Hematopoietic multipotent progenitor cell treated with erythropoietin and hydrocortisone succinate and interleukin-3 and kit ligand, for 8 days (in vitro differentiated cells): ENCODE measurements at places on chromosomes 7 and 10.

- peak; percentile 74 for DNase-seq
Observed at GRCh38 chr7:25196132-25196896, 32.0 kb downstream of the NPVF start.

- no peak for DNase-seq
Observed at GRCh38 chr10:103648251-103648635, 154.7 kb downstream of the NEURL1 start.

GRCh38 chr10:89805599-89806013 lies 104.2 kb downstream of the KIF20B start:
- no peak for DNase-seq

GRCh38 chr7:80825499-80825898 lies 93.4 kb downstream of the SEMA3C start:
- DNase-seq, result no peak

DNA sequence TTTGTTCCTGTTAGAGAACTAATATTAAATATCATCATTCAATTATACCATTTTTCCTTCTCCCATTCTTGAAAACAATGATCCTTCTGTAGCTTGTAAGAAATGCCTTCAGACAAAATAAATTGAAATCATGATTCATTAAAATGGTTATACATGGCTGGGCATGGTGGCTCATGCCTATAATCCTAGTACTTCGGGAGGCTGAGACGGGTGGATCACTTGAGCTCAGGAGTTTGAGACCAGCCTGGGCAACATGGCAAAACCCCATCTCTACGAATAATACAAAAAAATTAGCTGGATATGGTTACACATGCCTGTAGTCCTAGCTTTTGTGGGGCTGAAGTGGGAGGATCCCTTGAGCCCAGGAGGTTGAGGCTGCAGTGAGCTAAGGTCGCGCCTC lies 13.0 kb downstream of the CD36 start:
- peak; percentile 75 for DNase-seq

DNA sequence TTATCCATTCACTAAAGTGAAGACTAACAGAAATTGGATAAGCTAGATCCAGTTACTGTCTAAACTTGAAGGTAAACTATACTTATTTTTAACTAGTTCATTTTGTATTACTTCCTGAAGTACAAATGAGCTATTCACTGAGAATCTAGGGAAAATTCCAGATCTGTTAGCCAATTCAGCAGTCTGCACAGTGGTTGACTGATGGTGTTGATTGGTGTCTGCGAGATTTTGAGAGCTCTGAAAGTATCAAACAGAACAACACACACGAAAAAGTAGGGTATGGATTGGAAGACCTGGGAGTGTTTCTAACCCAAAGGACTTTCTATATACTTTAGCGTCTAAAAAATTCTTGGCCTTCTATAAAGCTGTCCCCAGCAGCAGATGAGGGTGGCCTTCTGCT lies 33.6 kb upstream of the AGR2 start:
- no peak for DNase-seq

DNA sequence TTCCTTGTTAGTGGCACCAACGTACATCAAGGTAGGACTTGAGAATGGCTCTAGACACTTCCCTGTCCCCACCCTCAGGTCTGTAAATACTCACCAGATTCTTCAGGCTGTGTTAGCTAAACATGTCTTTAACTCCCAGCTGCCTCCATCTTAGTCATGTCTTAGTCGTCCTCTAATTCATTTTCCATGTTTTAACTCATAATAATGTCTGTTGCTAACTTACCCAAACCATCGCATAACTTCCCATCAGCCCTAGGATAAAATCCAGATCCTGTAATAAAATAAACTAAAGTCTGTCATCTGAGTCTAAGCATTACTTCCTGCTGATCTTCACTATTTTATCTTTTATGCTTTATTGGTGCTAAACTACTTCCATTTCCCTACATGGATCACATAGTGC lies 600.0 kb upstream of the CELF2 start:
- DNase-seq, result no peak

DNA sequence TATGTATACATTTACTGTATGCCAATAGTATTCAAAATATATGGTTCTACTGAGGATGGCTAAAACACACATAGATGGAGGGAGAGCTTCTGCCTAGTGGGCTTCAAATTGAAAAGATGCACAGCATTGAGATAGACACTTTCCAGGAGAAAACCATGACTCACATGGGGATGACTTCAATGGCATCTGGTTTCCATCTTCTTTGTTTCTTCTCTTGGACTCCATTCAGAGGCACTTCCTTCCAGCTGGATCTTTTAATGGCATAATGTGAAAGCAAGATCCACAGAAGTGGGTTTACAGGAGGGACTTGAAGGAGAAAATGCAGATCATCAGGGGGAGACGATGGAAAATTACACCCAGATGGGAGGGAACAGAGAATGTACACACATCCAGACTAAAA lies 84.9 kb downstream of the ZNF365 start:
- no peak for DNase-seq

DNA sequence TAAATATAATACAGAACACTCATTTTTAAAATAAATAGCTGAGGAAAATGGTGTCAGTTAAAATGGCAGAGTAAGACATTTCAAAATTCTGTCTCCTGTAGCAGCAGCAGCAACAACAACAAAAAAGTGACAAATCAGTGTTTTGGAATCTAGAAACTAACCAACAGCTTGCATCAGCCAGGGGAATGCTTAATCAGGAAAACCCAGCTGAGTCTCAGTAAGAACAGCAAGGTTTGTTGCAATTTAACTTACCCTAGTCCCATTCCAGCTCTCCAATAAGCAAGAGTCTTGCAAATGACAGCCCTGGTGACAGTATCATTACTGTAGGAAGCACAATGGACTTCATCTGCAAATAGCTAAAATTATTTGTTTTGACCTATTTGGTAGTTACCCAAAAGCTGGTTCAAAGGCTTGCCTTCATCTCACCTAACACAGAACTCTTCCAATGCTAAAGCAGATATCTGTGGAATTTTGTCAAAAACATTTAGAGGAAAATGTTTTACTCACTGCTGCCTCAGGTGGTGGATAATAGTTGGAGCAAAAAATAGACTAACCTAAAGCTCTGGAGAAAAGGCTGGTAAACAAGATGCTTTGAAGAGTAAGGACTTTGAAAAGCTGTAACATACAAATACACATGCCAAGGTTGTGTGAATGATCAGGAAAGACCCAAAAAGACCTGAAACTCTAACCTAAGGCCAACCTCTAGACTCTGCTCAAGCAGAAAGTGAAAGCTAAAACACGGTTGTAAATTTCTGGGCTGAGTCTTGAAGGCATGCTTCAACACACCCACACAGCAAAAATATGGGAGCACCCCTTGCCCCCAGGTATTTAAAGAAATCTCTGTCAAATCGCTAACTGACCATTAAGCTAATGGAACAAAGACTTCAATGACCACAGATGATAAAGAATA lies 9.9 kb upstream of the ARHGAP22 start:
- DNase-seq, result no peak

GRCh38 chr7:141160246-141160860 lies 86.5 kb downstream of the TMEM178B start:
- no peak for DNase-seq

DNA sequence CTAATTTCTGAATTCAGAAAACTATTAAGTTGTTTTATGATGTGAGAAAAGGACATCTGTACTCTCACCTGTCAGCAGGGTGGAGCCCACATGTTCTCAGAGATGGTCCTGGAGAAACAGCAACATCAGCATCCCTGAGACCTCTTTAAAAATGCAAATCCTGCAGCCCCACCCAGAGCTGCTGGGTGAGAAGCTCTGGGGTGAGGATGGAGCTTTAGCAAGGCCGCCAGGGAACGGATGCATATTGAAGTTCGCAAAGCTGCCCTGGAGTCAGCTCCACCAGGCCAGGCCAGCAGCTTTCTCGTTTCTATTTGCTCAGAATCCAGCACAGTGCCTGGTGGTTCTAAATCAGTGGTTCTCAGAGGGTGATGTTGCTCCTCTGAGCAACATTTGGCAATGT lies 49.1 kb downstream of the PRKCQ start:
- no peak for DNase-seq

DNA sequence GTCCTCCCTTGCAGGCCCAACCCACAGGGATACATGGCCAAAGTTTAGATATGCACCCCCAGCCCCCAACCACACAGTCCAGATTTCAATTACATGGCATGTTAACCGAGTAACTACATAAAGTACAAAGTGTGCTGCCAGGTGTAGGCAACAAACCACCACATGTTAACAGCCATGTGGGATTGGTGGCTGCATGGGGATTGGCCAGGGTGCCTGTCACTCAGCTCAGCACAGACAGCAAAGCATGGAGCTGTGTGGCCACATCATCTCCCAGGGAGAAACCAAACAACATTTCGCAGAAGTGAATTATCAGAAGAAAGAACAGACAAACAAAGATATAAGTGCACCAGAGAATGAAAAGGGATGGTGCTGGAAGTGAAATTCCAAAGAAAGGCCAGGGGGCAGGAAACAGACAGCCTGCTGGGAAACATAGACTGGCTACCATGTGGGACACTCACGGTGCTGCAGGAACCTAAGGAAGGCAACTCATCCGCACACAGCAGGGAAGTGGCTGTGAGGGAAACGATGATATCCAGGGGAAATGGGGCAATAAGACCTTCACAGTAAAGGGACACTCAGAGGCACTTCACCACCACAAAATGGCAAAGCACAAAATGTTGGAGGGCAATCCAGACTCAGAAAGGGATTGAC lies 171.2 kb downstream of the PTPRN2 start:
- no peak for DNase-seq

GRCh38 chr7:30193336-30193943 lies 58.7 kb downstream of the MTURN start:
- no peak for DNase-seq

GRCh38 chr10:31011665-31012022 lies 20.0 kb downstream of the ZNF438 start:
- no peak for DNase-seq

- DNase-seq, result no peak
Observed at GRCh38 chr7:116548506-116548905, 23.7 kb downstream of the CAV1 start.

- no peak for DNase-seq
Observed at GRCh38 chr7:126716321-126716720, 536.4 kb downstream of the GRM8 start.

- no peak for DNase-seq
Observed at GRCh38 chr7:27199849-27200760, at the start of gene HOXA13. TSS of gene HOXA13 (minus strand) at chr7:27200091. CDS start at chr7:27200077, 14 bp downstream.

DNA sequence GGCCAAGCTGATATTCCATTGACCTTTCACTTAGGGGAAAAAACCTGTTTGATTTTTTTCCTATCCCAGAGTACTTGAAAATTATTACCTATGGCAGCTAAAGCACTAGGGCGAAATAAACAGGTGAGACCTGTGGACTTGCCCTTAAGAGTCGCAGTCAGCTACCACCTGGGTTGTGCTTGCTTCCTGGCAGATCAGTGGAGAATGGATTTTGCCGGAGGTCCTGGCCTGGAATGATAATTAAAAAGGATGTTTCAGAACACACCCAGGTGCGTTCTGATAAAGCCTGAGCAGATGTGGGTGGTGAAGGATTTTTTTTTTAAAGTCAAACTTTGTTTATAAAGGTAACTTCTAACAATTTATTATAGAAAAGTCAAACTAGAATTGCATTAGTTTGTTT lies 59.1 kb downstream of the AUTS2 start:
- DNase-seq, result no peak

DNA sequence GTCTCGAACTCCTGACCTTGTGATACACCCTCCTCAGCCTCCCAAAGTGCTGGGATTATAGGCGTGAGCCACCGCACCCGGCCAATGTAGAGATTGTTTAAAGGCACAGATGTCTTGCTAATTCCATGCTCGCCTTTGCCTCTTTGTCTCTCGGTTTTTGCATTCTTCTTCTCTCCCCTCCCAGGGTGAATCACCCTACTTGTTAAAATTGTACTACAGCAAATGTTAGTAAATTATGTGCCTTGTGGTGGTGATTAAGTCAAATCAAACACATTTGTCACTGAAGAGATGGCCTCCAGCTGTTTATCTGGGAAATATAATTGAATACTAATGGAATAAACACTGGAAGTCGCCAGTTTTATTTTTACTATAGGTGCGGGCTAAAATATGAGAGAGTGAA lies 384.4 kb upstream of the AUTS2 start:
- no peak for DNase-seq

DNA sequence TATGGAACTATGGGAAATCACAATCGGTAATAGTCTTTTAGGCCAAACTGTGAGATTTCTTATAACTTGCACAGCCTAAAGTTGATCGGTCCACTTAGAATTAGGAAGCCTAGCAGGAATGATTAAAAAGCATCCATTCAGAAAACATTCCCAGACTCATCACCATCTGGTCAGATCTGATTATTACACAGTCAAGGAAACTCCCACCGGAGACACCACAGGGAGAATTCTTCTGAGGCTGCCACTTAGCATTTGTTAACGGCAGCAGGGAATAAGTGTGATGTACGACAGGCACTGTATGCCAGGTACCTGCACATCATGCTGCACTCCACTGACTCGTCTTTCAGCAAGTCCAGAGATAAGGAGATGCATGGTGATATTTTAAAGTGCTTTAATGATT lies 227.6 kb upstream of the STEAP1 start:
- DNase-seq, result no peak

GRCh38 chr10:15189133-15189885 lies 20.8 kb upstream of the NMT2 start:
- no peak for DNase-seq

DNA sequence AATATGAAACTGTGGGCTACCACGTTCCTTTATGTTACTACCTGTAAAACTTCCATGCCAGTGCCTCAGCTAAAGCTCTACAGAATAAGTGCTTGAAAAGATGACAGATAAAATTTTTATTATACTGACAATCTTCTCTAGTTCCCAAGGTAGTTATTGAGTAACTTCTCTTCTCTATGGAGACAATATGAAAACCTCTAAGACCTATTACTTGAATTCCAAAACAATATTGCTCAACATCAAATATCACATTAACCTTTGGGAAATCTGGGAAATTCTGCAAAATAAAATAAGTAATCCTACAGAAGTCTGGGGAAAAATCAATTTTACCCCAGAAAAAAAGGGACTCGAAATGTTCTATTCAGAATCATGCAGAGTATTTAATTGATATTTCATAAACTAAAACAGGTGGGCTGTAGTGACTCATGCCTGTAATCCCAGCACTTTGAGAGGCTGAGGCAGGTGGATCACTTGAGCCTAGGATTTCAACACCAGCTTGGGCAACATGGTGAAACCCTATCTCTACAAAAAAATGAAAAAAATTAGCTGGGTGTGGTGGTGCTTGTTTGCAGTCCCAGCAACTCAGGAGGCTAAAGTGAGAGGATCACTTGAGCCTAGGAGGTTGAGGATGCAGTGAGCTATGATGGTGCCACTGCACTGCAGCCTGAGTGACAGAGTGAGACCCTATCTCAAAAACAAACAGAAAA lies 23.8 kb upstream of the ANK3 start:
- no peak for DNase-seq

- DNase-seq, result no peak
Observed at GRCh38 chr7:109772161-109772560, 1202.5 kb downstream of the DNAJB9 start.

GRCh38 chr7:13801669-13802068 lies 187.8 kb downstream of the ETV1 start:
- no peak for DNase-seq

- no peak for DNase-seq
Observed at GRCh38 chr10:60649485-60650377, 128.5 kb upstream of the CDK1 start.

GRCh38 chr7:90345595-90346335 lies 751 bp upstream of the GTPBP10 start:
- DNase-seq, result no peak

- DNase-seq, result no peak
Observed at GRCh38 chr10:78829565-78829964, 239.2 kb upstream of the ZMIZ1 start.

- no peak for DNase-seq
Observed at GRCh38 chr7:1344421-1344820, 111.7 kb downstream of the UNCX start.
